ENCODE measurements at places on chromosomes 3 and 15.
A peak's percentile ranks its signal among the peaks of the same experiment; 100 is the strongest.

DNA sequence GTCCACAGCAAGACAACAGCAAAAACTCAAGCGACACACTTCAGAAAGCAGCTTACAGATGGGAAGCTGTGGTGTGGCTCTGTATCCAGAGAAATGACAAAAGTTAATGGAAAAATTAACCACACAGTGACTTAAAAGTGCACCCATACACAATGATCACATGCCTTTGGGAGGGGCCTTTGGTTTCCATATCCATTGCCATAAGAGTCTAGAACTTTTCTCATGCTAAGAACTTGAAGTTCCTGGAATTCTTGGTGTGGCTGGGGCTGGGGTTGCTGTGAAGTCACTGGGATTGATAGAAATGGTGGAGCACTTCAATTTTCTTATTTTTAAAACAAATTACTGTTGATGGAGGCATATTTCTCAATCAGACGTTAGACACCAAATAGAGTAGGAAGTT, 108.6 kb upstream of the FEZF2 start:
- no peak for DNase-seq

DNA sequence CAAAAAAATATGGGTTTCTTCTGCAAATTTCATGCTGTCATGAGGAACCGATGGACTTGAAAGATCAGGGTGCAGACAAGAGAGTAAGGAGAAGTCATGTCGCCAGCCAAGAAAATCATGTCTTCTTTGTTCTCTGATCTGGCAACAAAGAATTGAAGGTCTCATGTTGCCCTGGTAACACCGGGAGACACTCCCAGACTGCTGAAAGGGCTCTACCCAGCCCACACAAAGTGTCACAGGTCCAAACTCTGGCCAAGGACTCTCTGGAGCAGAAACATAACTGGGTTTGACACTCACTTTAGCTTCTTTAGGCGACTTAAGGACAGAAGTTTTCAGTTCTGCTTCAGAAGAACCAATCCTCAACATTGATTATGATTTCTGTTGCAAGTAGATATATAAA, 42.9 kb downstream of the SIDT1 start:
- DNase-seq = no peak

GRCh38 chr3:13364602-13365271, 55.4 kb downstream of the NUP210 start:
- no peak for DNase-seq

DNA sequence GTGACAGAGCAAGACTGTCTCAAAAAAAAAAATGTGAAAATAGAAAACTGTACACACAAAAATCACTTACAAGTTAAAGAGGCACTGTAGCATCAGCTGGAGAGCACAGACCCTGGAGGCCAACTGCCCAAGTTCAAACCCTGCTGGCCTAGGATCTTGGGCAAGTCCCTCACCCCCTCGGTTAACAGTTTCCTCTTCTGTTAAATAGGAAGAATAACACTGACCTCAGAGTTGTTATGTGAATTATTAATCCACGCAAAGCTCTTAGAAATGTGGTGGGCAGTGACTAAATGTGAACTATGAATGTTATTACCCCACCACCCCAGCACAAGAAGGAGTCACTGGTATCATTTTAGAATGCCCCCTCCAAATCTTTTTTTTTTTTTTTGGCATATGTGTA, 11.2 kb downstream of the CIB1 start:
- DNase-seq = no peak

DNA sequence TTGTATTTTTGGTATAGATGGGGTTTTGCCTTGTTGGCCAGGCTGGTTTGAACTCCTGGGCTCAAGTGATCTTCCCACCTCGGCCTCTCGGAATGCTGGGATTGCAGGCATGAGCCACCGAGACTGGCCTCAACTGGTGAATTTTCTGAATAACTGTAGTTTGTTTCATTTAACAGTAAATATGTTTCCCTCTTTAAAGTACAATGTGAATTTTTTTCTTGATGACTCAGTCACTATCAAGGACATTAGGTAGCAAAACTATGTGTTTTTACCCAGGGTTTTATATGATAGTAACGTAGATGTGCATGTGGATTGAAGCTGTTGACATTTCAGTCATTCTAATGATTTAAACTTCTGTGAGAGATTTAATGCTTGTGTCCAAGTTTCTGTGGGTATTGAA, 40.2 kb upstream of the MAPKBP1 start:
- no peak for DNase-seq

DNA sequence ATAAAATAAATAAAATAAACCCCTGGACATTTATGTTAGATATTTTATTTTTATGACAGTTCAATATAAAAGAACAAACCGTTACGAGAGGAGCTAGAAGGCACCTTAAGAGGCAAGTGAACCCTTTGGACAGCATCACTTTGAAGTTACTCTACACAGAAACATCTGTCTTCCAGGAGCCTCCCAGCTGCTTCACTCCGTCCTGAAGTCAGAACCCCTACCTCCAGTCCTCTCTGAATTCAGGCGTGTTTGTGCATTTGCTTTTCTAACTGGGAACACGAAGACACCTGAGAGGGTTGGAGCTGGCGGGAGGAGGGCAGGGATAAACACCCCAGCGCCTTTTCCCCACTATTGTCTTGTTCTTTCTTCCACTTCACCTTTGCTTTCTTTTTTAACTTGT, 46.2 kb downstream of the CMTM7 start:
- no peak for DNase-seq

DNA sequence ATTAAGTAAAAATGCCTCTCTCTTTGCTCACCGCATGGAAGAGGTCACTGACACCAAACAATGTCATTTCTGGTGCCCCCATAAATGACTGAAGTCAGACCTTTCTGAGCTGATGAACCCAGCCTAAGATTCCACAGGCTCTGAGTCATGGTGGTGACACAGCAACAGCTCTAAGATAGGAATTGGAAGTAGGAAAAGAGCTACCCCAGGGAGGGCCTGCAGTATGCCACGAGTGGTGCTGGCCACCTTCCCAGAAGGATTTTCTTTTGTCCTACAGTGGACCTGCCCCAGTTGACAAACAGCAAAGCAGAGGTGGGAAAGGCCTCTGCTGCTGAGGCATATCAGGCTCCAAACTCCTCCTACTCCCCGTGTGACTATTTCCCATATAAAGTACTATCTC, 208.1 kb downstream of the MINAR1 start:
- DNase-seq = peak; percentile 16

GRCh38 chr3:189685860-189686259, 54.7 kb downstream of the TP63 start:
- no peak for DNase-seq

GRCh38 chr3:177836671-177837070, 639.4 kb upstream of the TBL1XR1 start:
- no peak for DNase-seq

- DNase-seq = peak; percentile 28
Observed at GRCh38 chr3:185677146-185677829, 91.2 kb downstream of the SENP2 start.

- DNase-seq = no peak
Observed at GRCh38 chr3:107942951-107943749, 147.7 kb downstream of the CD47 start.

- DNase-seq = no peak
Observed at GRCh38 chr15:40471808-40472150, 995 bp downstream of the CHST14 start.

GRCh38 chr3:147360051-147360439, 46.3 kb downstream of the ZIC4 start:
- DNase-seq = no peak

- DNase-seq = no peak
Observed at GRCh38 chr3:172204716-172205115, 165.3 kb downstream of the FNDC3B start.

GRCh38 chr3:39220407-39221140, 28.2 kb upstream of the XIRP1 start:
- DNase-seq = no peak

GRCh38 chr3:37510755-37511154, 336.4 kb upstream of the LRRFIP2 start:
- DNase-seq = no peak

GRCh38 chr3:127263586-127264231, 24.1 kb downstream of the PRR20G start:
- no peak for DNase-seq

- no peak for DNase-seq
Observed at GRCh38 chr3:141191097-141191749, 40.4 kb upstream of the PXYLP1 start.

DNA sequence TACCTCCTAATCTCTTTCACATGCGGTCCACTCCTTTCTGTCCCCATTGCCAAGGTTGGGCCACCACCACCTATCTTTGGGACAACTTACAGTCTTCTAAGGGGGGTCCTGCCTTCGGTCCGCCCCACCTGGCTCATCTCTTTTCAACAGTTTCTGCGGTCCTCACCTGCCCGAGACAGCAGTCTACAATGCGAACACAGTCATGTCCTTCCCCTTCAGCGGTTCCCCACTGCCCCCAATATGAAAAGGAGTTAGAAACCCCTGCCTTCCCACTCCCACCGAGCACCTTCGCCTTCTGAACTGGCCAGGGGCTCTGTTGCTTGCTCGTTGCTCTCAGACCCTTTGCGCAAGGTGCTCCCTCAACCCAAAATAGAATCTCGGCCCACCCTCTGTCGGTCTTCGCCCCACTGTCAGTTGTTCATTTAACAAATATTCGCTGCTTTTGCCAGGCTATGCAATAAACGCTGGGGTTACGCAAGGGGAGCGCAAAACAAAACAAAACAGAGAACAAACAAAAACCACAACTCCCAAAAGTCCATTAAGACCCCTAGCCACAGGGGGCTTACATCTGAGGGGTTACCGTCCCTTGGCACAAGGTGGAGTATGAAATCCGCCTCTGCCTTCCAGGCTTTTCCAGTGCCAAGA, 611 bp upstream of the FANCI start:
- no peak for DNase-seq

DNA sequence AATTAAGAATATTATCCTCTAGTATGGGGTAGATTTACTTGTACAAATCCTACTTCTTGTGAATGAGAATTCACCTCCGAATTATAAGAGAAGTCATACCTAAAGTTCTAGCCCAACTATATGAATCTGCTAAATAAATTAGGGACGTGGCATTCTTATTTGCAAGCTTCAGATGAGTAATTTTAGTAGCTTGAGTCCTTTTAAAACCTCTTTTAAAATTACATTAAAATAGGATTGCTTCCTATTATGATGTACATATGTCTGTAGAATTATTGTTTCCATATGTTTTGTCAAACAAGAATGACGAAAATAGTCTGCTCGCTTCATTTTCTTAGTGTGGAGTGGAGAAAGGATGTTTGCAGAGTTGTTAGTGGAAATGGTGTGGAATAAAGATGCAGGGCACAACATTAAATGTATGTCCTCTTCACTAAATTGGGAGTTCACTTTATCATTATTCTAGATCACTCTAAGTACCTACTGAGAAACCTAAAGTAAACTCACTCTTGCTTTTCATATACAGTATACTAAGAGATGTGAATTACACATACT, 59.4 kb downstream of the CMSS1 start:
- no peak for DNase-seq

DNA sequence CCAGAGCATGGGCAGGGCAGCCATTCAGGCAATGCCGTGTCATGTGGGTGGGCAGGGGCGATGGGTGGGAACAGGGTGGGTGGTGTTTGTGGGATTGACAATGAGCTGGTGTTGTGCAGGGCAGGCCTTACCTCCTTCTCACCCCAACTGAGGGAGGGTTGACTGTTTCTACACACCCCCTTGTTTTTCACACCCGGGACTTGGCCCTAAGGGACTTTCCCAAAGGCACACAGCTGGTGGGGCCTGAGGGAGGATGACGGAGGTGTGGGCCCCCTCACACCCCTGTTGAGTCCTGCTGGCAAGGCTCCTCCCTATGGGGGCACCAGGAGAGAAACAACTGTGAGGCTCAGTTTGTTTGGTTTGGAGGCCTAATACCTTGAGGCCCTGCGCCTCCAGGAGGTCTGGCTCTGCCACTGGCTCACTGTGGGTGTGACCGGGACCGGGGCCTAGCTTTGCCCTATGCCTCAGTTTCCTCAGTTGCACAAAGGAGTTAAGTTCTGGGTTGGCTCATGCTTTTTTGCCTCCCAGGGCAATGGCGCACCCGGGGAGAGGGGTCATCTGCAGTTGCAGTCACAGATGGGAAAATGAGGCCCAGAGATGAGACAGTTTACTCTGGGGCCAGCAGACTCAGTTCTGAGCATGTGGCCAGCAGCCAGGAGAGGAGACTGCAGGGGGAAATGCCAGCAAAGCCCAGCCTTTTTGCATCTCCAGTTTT, 5.1 kb upstream of the DNAH1 start:
- no peak for DNase-seq

DNA sequence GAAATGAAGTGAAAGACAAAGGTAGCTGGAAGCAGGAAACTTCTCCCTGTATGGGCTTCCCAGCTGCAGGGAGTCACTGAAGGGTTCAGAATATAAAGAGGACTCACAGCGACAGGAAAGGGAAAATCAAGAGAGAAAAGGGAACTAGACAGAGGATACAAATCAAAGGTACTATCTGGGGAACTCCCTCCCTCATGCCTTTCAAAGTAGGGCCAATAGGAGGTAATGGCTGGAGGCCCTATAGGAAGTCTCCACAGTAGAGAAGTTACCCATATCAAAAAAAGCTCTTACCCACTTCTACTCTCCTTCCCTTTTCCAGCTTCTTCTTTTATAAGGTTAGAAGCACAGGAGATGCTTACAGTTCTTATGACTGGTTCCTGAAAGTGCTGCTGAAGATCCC, 43.5 kb downstream of the FMN1 start:
- no peak for DNase-seq

DNA sequence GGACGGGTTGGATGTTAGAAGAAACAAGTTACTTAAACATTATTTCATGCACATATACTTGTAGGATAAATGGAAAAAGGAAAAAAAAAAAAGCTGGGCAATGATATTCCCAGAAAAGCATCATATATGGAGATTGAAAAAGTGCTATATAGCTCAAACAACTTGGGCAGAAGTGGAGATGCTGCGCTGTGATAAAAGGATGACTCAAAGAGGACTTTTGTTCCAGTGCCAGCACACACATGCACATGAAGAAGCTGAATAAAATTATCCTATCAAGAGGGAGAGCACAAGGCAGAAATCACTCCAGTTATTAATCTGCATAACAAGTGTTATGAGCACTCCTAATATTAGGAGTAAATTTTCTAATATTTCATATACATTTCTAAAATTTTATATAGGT, 30.9 kb downstream of the FRMD4B start:
- DNase-seq = peak; percentile 35

DNA sequence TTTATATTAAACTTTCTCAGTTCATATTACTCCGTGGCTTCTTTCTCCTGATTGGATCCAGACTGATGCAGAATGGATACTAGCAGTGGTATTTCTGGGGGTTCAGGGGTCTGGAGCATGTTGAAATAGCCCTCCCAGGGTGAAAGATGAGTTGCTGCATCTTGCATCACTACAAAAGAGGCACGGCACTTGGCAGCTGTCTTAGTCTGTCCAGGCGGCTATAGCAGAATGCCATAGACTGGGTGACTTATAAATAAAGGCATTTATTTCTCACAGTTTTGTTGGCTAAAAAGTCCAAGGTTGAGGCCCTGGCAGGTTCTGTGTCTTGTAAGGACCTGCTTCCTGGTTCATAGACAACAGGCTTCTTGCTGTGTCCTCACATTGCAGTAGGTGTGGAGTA, 660 bp upstream of the BCL2L10 start:
- DNase-seq = no peak

- no peak for DNase-seq
Observed at GRCh38 chr15:29887721-29888120, 65.5 kb upstream of the TJP1 start.

- no peak for DNase-seq
Observed at GRCh38 chr3:141835557-141836229, 40.8 kb upstream of the ATP1B3 start.

GRCh38 chr15:100279446-100279845, 62.3 kb downstream of the ADAMTS17 start:
- DNase-seq = no peak

GRCh38 chr3:181722156-181722555, 10.4 kb downstream of the SOX2 start:
- no peak for DNase-seq

All from BE2C (cell line).